ENCODE measurements at places on chromosomes 16 and 17.

- no peak for DNase-seq
Measured at GRCh38 chr17:10803830-10804475, at the start of gene TMEM238L. TMEM238L (minus strand) TSS chr17:10804099; CDS start chr17:10803963, 136 bp downstream.

DNA sequence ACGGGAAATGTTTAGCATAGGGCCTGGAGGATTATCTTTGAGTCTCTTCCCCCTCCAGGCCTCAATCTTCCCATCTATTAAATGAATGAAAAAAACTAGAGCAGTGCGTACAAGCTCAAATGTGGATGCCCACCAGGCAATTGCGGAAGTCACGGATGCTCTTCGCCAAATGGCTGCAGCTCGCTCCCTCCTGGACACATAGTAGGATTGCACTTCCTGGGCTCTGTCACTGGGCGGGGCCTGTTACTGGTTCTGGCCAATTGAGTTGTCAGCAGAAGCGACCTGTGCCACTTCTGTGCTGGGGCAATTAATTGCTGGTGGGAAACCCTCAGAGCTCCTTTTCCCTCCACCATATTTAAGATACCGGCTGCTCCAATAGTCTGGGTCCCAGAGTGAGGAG is 168.2 kb upstream of the IRX6 start:
- no peak for DNase-seq

GRCh38 chr16:10950393-10950792 is 6.0 kb downstream of the CLEC16A start:
- DNase-seq = no peak

DNA sequence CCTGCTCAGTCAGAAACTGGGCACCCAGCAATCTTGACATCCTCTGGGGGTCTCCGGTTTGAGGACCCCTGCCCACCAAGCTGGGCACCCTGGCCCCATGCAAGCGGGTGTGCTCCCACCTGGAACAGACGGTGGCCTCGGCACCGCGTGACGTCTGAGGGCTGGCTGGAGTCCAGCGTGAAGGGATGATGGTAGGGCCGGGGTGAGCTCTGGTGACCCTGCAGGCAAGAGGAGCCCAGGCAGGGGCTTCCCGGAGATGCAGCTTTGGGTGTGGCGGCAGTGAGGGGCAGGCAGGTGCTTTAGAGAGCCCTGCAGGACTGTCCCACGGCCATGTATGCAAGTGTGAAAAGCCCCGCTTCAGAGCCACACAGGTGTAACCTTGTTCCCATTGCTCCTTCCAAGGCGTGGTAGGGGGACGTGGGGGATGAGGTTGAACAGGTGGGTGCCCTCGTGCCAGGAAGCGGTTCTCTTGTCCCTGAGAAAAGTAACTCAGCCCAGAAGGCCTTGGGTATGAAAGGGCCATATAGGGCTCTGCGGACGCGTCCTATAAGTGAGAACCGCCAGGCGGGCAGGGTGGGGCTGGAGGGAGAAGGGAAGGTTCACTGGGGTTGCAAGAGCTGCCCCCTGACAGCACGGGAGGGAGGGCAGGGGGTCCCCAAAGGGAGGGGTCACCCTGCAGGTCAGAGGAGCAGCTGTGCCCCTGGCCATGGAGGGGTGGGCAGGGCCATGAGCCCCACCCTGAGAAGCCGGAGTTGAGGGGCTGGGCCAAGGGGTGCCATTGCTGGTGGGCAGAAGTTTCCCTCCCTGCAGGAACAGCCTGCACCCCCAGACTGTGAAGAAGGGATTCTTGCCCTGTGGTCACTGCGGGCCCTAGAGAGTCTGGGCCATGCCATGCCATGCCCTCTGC is 9.2 kb downstream of the RGS11 start:
- DNase-seq = no peak

GRCh38 chr16:71303938-71304337 is 14.7 kb upstream of the CMTR2 start:
- DNase-seq = no peak

GRCh38 chr16:19659554-19659953 is 58.5 kb downstream of the KNOP1 start:
- DNase-seq = no peak

- no peak for DNase-seq
Measured at GRCh38 chr16:70512456-70512855, 10.9 kb downstream of the COG4 start.

DNA sequence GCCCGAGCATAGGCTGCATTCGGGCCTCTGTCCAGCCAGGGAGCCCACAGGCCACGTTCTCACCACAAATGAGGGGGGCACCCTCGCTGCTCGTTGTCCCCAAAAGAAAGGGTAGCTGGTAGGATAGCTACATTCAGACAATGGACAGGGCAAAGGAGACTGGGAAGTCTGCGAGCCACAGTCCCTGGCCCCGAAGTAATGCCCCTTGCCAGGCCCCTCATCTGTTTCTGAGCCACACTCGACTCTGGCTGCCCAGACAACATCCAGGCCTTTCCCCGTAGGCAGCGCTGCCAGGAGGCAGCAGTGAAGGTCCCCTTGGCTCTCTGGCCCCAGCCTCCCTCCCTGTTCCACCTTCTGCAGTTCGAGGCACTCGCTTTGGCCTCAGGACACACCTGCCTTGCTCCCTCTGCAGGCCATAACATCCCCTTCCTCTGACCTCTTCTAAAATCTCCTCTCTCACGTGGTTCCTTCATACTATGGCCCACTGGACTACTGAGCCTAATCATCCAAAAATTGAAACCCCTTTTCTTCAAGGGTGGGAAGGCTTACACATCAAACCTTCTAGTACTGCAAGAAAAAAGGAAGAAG is 12.2 kb downstream of the AIPL1 start:
- no peak for DNase-seq
